ENCODE measurements at places on chromosomes 11 and 22.

- no peak for DNase-seq
These were observed 45.5 kb downstream of the AP2A2 start for GRCh38 chr11:971092-971690.

- DNase-seq, result no peak
These were observed 70.8 kb downstream of the KCNQ1 start for GRCh38 chr11:2515401-2516275.

DNA sequence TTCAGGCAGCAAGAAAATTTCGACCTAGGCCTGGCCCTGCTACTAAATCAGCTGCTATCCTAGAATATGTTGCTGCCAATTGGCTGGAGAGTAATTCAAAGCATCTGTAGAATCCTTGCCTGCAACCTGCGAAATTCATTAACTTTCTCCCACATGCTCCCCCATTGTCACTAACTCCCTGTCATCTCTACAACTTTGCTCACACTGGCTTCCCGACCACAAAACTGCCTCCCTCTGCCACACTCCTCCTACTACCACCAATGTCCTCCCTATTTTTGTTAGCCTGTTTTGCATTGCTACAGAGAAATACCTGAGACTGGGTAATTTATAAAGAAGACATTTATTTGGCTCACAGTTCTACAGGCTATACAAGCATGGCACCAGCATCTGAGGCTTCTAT is 570.6 kb downstream of the INSC start:
- no peak for DNase-seq

DNA sequence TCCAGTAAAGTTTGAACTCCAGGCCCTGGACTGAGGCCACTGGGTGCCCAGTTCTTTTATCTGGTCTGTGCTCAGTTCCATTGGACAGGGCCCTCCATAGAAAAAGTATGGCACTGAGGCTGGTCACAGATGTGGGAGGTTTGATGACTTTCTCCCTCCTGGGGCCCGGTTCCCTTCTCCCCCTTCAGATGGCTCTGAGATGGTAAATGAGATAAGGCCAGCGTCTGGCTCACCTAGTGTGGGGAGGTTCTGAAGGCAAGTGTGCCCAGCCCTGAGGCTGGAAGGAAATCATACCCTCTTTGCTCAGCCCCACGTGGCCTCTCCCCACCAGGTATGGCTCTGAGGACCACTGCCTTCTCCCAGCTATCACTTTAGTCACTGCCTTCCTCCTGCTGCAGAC is 1.5 kb upstream of the CLDN5 start:
- no peak for DNase-seq

- no peak for DNase-seq
These were observed 4.6 kb downstream of the CARD10 start for GRCh38 chr22:37514526-37515051.

DNA sequence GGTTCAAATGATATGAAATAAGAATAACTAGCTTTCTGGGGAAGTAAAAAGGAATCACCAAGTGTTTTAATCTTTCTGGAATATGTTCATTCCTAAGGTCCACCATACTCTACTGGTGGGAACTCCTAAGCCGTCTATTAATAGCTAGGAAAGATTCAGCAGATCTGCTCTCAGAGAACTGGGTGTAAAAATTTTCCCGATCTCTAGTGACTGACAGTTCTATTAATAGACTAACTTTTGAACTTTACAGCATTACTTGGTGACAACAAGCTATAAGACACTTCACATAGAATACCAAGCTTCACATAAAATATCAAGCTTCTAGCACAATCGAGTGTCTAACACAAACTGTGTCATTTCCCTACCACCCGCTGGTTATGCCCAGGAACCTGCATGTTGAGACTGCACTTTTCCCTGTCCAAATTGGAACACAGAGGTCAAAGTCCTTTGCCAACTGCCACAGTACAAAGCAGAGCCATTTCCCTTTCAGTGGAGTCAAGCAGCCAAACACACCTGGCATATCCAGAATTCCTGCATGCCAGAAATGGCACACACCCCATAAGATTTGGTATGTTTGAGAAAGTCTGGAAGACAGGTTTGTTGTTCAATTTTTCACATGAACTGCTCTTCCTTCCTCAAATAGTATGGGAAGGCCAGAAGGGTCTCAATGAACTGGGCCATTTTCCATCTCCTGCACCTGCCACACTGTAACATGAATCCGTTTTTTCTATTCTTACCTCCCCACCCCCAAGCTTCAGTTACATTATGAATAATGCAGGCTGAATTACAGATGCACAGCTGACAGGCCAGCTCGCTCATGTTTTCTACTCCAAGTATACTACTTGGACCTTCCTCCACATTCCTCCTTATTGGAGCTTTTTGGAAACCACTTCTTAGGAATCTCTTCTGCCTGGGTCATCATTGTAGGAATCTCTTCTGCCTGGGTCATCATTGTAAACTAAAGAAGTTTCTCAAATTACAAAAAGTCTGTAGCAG is 3.7 kb downstream of the OSBP start:
- DNase-seq, result no peak

GRCh38 chr22:37525073-37525745 is 6.0 kb upstream of the CARD10 start:
- DNase-seq, result no peak

- DNase-seq, result no peak
These were observed 207.9 kb downstream of the DYNC2H1 start for GRCh38 chr11:103317118-103317517.

- no peak for DNase-seq
These were observed 135.3 kb downstream of the KIF18A start for GRCh38 chr11:27972522-27973170.

GRCh38 chr11:125942771-125943428 is 2.9 kb upstream of the VSIG10L2 start:
- DNase-seq, result no peak

DNA sequence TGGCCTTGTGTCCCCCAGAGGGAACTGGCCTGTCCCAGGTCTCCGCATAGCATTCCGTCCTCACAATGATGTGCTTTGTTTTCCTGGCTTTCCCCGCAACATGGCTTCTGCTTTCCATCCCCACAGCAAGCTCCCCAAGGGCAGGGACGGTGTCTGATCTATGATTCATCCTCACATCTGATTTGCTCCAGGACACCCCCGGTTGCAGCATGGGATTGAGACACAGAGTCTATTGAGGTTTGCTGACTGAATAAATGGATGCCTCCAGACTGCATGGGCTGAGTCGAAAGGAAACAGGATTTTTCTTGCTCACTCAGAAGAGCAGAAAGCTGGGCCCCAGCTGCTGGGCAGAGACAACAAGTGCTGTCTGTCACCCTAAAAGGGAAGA is 40.2 kb downstream of the LMO1 start:
- no peak for DNase-seq

- DNase-seq, result no peak
These were observed 1.5 kb downstream of the PTPRJ start for GRCh38 chr11:47981667-47982404.

DNA sequence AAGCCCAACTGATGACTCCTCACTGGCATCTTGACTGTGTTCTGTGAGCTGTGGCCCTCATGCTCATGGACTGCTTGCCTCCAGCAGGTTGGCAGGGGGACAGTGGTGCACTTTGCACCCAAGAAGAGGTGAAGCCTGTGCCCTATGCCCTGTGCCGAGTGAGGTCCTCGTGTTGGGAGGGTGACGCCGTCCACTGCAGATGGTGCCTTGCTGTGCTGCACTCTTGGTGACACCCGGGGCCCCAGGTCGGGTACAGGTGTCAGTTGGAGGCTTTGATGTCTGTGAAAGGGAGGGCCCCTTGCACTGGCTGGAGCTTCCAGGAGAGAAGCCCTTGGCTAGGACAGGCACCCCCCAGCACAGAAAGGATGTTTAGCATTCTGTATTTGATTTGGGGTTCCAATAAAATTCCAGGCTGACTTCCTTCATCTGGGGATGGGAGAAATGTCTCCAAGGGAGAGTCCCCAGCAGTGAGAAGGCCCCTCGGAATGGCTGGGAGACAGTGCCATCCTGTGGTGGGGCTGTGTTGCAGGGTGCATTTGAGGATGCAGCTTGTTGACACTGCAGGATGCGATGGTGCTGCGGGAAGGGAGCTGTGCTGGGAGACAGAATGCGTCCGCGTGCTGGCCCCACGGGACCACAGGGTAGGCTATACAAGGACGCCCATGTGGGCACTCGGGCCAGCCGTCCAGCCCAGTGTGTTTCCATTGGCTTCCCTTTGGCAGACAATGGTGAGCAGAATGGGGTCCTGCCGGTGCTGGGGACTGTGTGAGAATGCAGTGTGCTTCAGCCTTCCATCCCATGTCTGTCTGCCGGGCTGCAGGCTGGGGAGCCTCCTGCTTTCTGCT is 2.5 kb upstream of the ZDHHC8 start:
- DNase-seq, result peak; percentile 35

GRCh38 chr11:131685906-131686305 is 315.5 kb downstream of the NTM start:
- no peak for DNase-seq

- no peak for DNase-seq
These were observed 4.3 kb downstream of the DGCR6L start for GRCh38 chr22:20315337-20316216.

All from stimulated activated CD8-positive, alpha-beta memory T cell treated with anti-CD3 and anti-CD28 coated beads, Interleukin-7, amount 100 ng/mL, for 48 hours (primary cell).